IMR-90 (cell line): ENCODE measurements at places on chromosomes 16 and 17. TPM values are rescaled to one million over a fixed set of nuclear protein-coding genes. Genes with fewer than 3 reads are reported as not detected.

The FNDC8 gene
- polyA plus RNA-seq = not detected in 2 replicates

The CACNG5 gene
- not detected in 2 replicates for polyA plus RNA-seq

The PLEKHG4 gene
- 50.7 and 56.8 TPM in 2 replicates for polyA plus RNA-seq

The TSPAN10 gene
- polyA plus RNA-seq = 4.5 and 5.3 TPM in 2 replicates

The KRT36 gene
- polyA plus RNA-seq = not detected in 2 replicates

The PMP22 gene
- 72.8 and 79.3 TPM in 2 replicates for polyA plus RNA-seq

The KLHL10 gene
- 0.07 TPM in 1 of 2 replicates, not detected in the other for polyA plus RNA-seq

The KATNIP gene
- polyA plus RNA-seq = 17.5 and 18.6 TPM in 2 replicates

The GP2 gene
- not detected in 2 replicates for polyA plus RNA-seq

The C16orf54 gene
- not detected in 2 replicates for polyA plus RNA-seq

GRCh38 chr17:50266384-50267073 lies 7.7 kb upstream of the TMEM92 start:
- peak; percentile 88 for DNase-seq

- no peak for DNase-seq
Observed at GRCh38 chr17:60675997-60676396, 1.7 kb upstream of the BCAS3 start.

GRCh38 chr16:30027588-30028437 lies 3.3 kb downstream of the TLCD3B start:
- DNase-seq = no peak

GRCh38 chr16:65875381-65876055 lies 491.0 kb upstream of the CDH5 start:
- DNase-seq = no peak

- peak; percentile 97 for DNase-seq
Observed at GRCh38 chr16:71288890-71289731, at the start of gene CMTR2. Gene CMTR2, minus strand, starts transcription at chr16:71289402. Its CDS starts 3,482 bp downstream, at chr16:71285920.

DNA sequence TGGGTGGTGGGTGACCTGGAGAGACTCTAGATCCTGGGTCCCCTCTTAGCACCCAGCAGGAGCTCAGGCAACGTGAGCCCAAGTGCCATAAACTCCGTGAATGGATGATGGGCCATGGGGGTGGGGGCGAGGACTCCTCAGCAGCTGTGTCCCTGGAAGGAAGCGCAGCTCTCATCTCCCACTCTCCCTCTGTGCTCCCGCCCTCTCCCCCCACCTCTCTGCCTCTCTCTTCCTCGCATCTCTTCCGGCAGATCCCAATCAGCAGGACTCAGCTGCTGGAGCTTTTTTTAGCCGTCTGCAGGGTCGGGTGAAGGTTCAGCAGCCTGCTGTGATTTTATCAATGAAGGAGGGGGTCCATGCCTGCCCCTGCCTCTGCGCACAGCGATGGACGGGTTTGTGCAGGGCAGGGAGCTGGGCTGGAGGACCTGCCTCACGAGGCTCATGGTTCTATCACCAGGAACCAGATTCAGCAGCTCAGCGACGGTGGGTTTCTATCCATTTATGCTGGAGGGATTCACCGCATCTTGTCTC lies 8.3 kb downstream of the CCR7 start:
- no peak for DNase-seq

DNA sequence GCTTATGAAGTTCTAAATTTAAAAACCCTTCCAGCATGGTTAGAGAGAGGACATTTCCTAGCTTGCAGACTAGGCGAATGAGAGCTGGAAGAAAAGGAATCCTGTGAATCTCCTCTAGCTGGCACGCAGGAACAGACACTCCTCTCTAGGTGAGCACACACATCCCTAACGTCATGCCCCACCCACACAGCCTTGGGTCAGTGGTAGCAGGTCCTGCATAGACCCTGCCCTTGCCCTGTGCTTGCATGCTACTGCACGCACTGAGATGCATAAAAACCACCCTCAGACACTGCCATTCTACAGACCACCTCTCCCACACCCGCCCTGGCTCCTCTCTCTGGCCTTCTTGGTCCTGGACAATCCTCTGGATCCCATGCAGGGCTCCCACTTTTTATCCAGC lies 23.5 kb downstream of the CES1 start:
- DNase-seq = no peak

GRCh38 chr17:79043191-79043930 lies 19.4 kb downstream of the C1QTNF1 start:
- no peak for DNase-seq

DNA sequence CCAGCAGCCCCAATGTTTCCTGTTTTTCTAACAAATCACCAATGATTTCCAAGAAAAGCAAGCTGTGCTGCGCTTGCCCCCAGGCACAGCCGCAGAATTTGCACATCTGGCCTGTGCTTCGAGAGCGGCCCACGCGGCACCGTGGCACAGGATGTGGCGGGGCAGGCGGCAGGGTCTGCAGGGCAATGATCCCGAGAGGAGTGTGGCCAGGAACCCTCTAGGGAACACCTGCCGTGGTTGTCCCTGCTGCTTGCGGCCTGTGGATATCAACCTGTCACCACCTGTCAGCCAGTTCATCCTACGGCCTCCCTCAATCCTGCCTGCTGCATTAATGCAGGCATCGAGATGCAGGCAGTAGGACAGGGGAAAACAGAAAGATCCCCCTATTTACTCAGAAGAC lies 24.0 kb downstream of the PIK3R5 start:
- no peak for DNase-seq

DNA sequence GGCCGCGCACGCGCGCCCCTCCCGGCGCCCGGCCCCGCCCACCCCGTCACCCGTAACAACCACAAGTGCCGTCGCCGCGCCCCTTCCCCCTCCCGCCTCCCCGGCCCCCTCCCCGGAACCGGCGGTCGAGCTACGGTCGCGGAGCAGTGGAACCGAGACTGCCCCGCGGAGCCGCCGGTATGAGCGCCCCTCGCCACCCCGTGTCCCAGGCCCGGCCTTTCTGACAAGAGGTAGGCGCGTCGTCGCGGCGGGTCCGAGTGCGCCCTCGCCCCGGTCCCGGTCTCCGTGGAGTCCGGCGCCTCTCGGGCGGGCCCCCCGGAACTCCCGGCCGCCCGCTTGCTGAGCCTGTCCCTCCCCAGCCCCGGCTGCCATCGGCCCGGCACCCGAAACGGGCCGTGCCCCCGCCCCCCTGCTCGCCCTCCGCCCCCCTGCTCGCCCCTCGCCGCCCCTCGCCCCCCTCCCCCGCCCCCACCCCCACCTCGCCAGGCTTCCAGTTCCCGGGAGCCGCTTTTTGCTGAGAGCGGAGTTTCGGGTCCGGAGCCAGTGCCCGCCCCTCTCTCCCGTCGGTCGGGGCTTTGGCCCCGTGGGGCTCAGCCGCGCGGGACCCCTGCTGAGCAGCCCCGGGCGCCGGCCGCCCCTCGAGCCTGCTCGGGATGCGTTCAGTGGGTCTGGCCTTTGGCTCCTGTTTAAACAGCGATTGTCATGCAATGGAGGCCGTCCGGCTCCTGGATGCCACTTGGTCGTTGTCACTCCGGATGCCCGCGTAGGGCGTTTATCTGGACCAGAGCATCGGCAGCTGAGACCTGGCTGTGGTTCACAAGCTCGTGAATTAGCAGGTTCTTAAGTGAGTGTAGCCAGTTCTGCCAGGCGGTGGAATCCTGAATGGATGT lies at the start of gene SEC14L1:
Gene SEC14L1, plus strand, starts transcription at position 92 of the 890 bp plus-strand sequence. CDS start 2,628 bp downstream, outside the sequence.
- DNase-seq = no peak

DNA sequence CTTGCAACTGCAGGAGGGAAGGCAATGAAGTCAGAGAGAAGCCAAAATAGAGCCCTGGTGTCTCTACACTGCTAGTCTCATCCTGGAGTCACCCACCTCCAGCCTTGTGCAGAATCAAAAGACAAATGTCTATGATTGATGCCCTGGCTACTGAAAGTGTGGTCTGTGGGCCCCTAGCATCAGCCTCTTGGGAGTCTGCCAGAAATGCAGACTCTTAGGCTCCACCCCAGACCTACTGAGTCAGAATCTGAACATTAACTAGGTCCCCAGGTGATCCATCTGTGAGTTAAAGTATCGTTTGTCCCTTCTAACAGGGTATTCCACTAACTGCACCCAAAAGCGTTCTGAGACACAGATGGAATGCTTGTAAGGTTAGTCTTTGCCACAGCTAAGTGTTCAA lies 21.2 kb downstream of the EARS2 start:
- peak; percentile 13 for DNase-seq

GRCh38 chr17:17322516-17323510 lies 19.6 kb downstream of the NT5M start:
- no peak for DNase-seq

DNA sequence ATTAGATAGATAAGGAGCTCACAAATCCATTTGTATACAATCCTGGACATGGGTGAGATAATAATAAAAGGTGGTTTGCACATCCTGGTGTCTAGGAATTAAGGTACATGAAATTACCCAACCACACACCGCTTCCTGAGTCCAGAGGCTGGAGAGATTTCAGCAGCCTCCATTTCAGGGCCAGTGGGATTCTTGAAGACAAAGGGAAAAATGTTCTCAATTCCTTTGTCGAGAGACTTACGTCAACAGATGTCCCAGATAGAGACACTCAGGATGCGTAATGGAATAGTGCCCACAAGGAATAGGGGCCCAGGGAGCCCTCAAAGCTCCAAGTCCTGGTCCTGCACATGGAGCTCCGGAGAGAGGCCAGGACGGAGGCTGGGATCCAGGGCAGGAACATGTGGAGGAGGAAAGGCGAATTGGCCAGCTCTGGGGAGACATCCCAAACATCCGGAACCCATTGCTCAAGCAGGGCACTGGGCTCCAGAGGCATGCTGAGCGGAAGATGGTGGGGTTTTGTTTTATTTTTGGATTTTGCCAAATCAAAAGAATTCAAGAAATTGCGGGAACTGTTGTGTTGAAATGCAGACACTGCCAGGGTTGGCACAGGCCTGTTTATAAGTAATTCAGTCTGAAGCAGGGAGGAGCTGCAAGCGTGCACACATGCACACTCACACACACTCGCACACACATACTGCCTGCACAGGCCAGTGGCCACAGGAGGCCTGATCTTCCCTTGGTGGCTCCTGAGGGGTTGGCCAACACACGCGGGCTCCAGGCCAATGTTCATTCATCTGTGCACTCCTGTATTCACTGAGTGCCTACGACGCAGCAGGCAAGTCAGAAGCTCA lies 97.2 kb downstream of the NOG start:
- DNase-seq = no peak

DNA sequence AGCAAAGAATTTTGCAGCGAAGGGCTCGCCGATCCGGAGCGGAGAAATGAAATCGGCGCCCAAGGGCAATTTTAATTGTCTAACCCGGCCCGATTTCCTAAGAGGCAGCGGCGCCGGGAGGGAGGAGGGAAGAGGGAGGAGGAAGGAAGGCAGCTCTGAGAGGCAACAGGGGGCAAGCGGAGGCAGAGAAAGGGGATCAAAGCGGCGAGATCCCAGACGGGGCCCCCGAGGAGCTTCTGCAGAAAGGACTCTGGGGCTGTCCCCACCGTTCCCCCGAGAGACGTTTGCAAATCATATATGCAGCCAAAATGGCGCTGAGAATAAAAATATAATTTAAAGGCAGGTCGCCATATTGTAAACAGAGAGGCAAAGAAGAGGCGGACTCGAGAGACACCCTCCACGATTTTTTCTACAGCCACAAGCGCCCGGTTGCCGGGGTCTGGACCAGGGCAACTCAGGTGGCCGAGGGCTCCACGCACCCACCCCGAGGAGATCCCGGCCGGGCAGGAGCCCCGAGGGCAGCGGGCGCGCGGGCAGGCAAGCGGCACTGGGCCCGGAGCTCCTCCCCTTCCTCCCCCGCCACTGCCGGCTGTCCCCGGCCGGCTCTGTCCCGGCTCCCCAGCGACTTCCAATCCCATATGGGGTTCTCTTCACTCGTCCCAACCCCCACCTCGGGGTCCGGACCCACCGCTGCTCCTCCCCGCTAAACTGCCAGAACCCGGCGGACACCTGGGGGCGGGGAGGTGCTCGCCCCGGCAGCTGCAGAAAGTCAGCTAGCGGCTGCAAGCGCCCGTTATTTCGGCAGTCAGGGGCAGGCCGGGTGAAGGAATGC lies 1.9 kb downstream of the PHF12 start:
- no peak for DNase-seq

DNA sequence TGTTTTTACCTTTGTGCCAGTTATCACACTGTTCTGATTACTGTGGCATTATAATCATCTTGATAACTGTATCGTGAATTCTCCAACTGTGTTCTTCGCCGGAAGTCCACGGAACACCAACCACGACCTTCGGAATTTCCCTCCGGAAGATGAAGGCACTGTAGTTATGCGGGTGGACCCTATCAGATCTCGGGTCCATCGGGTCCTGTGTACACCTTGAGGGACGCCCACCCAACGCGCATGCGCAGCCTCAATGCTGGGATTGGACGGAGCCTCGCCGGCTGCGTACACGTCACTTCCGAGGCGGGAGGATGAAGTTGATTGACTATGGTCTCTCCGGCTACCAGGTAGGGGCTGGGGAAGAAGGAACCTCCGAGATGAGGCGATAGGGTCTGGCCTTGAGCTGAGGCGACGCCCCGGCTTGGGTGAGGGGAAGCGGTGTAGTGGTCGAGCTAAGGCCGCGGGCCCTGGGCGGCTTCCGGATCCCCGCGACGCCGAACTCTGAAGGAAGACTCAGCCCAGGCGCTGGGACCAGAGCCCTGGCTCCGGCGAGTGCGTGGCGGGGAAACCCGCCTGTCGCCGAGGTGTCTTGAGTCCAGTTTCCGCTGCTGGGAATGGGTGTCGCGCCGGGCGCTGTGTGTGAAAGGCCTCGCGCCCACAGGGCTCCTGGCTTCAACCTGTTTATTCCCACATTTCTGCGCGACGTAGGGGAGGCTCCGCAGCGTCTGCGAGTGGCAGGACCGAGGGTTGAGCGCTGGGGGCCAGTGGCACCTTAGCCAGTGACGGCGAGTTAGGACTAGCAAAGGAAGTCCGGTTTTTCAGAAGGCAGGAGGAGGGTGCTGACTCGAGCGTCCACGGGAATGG lies at the start of gene DHRS7B:
Gene DHRS7B, plus strand, starts transcription at position 320 of the 864 bp plus-strand sequence. Its CDS starts 8 bp downstream, at position 328.
- DNase-seq = peak; percentile 88

GRCh38 chr16:66961065-66961744 lies at the start of gene CES3:
Gene CES3, plus strand, starts transcription at chr16:66961266. Its CDS starts 42 bp downstream, at chr16:66961308.
- DNase-seq = peak; percentile 58

GRCh38 chr17:57985675-57985974 lies 2.4 kb downstream of the VEZF1 start:
- DNase-seq = peak; percentile 25

GRCh38 chr17:78747488-78747887 lies 34.6 kb downstream of the CYTH1 start:
- peak; percentile 27 for DNase-seq
